Activated gamma-delta T cell (primary cell): ENCODE measurements at places on chromosomes 4 and X.

GRCh38 chr4:73421708-73422457 is 14.1 kb upstream of the AFP start:
- DNase-seq: no peak

GRCh38 chr4:15427161-15427560 is 672 bp upstream of the C1QTNF7 start:
- DNase-seq: no peak

DNA sequence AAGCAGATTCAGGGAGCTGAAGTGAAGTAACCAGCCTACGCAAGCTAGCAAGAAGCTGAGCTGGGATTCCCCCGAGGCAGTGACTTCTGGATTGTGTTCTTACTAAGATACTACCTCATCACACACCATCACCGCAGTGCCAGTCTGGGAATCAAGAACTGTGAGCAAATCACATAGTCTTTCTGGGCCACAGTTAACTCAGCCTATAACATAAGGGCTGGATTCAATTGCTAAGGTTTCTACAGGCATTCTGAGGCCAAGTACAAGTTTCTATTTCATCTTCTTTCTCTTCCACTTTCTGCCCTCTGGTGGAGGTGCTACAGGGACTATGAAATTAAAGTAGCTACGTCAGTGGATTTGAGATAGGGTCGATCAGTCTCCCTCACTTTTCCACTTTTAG is 1.4 kb upstream of the CORIN start:
- no peak for DNase-seq

- DNase-seq: no peak
Observed at GRCh38 chrX:147570483-147570882, 341.2 kb upstream of the FMR1 start.

- DNase-seq: no peak
Observed at GRCh38 chrX:9339603-9340491, 125.0 kb upstream of the TBL1X start.

DNA sequence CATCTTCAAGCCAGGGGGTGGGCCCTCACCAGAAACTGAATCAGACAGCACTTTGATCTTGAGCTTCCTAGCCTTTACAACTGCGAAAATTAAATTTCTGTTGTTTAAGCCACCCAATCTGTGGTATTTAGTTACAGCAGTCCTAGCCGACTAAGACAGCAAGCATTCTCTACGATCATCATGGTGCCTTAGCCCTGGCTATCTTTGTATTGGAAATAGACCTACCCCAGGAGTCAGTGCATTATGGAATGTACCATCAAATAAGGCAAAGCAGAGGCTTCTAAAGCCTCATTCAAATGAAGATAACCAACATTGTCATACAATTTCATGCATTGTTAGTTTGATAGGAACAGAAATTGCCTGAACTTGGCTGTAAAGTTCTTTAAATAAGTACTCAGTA is 75.0 kb downstream of the PARM1 start:
- DNase-seq: no peak

- DNase-seq: no peak
Observed at GRCh38 chrX:9942086-9942485, 25.1 kb upstream of the CLDN34 start.

DNA sequence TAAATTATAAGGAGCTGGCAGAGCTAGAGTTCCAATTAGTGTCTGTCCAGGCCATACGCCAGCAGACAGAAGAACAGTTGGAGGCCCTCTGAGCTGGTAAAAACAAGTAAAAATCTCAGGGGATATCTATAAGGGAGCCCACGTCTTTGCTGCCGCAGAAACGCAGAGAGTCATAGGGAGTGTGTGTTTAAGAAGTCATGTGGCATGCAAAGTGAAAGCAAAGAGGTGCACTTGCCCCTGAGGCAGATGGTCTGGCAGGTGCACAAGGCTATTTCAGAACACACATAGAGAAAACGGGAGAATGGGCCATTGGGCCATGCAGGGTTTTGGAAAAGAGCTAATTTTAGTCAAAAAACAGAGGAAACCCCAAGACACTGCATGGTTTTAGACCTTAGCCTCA is 92.7 kb downstream of the NAP1L3 start:
- DNase-seq: no peak

- DNase-seq: no peak
Observed at GRCh38 chr4:19944251-19944650, 307.5 kb upstream of the SLIT2 start.

DNA sequence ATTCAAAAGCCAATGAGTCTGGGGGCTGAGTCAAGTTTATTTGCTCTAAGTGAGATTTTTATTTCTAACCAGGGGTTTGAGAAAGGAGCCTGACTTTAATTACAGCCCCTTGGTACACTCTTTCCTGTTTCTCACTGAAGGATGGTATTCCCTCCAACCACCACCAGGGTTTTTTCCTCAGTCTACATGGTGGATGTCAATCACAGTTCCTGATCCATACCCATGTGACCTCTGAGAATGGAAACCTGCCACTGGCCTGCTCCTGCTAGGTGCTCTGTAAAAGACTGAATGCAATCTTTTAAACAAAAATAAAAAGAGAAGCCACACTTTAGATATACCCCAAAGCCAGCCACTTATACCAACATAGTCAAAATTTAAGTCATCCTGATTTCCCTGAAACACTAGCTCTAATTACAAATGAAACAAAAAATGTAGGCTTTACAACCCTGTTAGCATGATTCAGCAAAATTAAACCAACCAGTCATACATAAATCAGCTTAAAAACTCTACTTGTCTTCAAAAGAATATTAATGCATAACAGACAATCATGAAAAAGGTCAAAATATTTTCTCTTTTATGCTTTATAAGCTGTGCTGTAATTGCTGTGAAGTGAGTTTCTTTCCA is 112.1 kb upstream of the NWD2 start:
- no peak for DNase-seq
